Activated CD8-positive, alpha-beta memory T cell treated with anti-CD3 and anti-CD28 coated beads for 1 hour (primary cell): ENCODE measurements at places on chromosomes 2 and 18.

- no peak for DNase-seq
These were observed 374.2 kb upstream of the MAP2 start for GRCh38 chr2:209049608-209050007.

DNA sequence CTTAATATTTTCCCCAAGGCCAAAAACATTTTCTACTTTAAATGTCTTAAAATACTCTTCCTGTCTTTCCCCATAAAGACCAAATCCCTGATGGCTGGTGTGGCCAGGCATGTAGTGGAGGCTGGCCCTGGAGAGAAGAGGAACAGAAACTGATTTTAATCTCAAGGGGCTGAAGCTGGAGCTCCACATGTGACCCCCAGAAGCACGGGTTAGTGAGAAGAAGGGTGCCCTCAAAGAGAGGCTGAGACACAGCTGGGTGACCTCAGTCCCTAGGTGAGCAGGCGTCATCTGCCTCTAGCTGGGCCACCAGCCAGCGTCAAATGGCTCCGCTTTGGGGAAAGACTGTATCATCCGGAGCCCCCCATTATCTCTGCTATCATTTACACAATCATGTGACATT is 19.3 kb upstream of the TMEM18 start:
- no peak for DNase-seq

DNA sequence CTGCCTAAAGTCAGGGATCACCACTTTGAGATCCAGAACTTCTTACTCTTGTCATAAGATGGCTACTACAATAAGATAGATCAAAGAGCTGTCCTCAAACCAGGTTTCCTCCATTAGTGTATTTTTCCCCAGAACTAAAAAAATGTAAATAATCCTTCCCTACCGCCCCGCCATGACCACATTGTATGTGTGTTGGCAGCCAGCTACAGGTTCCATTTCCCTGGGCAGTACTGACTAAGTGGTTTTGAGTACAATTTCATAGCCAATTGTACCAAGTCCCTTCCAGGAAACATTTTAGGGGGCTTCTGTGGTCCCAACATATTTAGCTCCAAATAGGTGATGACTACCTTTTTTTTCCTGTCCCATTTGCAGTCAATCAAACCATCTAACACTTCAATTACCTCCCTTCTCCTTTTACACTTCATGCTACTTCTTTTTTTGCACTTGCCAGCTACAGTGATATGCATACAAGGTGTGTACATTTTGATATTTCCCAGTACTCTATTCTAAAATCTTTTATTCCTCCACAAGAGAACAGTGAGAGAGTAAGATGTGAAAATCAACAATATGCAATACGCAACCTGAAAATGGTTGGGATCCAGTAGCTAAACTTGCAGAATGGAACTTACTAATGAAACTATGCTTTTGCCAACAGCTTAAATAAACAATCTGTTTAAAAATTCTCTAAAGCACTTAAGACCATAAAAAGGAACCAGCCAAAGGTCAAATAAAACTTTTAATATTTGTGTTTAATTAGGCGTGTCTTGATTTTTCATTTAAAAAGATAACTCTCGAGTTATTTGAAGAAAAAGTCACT is 3.9 kb downstream of the PUM2 start:
- DNase-seq = no peak

DNA sequence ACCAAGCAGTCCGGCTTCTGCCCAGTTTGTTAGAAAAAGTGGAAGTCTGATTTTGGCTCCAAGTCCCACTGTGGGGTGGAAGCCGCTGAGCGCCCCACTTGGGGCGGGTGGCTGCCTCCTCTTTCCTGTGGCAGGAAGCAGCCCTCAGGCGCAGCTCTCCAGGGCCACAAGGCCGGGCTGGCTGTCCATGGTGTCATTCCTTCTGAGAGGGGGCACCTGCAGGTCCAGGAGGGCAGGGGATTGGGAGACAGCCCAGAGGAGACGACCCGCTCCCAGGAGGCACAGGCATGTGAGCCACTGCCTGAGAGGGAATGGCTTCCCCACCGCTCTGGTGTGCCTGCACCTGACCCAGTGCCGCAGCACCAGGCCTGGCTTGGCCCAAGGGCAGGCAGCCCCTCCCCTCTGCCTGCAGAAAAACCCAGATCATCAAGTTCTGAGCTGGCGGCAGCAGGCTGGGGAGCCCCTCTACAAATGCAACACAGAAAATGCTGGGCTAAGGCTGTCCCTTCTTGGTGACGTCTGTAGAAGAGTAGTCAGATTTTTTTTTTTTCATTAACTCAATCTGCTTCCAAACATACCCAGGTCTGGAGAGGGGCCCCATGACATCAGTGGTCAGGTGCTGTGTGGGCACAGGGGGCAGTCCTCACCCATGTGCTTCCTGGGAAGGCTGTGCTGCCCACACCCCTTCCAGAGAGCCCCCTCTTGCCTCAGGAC is 38.4 kb downstream of the HS6ST1 start:
- no peak for DNase-seq

GRCh38 chr2:85427300-85427835 is 8.9 kb downstream of the SH2D6 start:
- no peak for DNase-seq

GRCh38 chr2:8500124-8501054 is 181.5 kb upstream of the ID2 start:
- no peak for DNase-seq

DNA sequence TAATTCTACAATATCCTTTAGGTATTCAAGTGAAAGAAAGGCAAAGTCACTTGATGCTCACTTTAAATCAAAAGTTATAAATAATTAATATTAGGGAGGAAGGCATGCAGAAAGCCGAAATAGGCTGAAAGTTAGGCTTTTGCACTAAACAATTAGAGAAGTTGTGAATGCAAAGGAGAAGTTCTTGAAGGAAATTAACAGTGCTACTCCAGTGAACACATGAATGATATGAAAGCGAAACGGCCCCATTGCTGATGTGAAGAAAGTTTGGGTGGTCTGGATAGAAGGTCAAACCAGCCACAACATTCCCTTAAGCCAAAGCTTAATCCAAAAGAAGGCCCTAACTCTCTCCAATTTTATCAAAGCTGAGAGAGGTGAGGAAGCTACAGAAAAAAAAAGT is 103.1 kb upstream of the CXCR4 start:
- no peak for DNase-seq

DNA sequence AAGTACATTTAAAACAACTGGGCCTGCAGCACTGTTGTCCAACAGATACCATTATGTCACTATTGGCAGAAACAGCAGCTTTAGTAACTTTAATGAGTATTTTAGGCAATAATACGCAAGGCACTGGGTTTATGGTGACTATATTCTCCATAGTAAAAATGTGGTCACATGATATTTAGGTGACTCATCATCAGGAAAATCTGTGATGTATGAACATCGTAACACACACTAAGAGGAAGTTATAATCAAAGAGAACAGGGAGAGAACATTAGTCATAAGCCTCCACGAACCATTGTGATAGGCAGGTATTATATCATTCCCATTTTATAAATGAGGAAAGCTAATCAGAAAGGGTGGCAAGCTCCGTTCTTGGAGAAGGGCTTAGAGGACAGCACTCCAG is 36.9 kb downstream of the RAPH1 start:
- no peak for DNase-seq

GRCh38 chr2:143601828-143602227 is 472.6 kb downstream of the ARHGAP15 start:
- DNase-seq = no peak

DNA sequence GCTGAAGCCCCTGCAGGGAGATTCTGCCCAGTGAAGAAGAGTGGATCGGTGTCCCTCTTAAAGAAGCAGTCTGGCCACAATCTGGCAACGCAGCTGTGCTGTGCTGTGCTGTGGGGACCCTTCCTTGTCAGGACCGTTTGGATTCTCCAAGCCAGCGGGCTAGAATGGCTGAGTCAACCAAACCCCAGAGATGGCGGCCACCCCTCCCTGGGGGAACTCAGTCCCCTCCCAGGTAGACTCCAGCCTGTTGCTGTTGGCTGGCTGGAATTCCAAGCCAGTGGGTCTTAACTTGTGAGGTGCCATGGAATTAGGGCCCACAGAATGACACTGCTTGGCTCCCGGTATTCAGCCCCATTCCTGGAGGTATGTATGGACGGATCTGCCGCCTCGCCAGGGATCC is 62.3 kb downstream of the MMADHC start:
- no peak for DNase-seq

DNA sequence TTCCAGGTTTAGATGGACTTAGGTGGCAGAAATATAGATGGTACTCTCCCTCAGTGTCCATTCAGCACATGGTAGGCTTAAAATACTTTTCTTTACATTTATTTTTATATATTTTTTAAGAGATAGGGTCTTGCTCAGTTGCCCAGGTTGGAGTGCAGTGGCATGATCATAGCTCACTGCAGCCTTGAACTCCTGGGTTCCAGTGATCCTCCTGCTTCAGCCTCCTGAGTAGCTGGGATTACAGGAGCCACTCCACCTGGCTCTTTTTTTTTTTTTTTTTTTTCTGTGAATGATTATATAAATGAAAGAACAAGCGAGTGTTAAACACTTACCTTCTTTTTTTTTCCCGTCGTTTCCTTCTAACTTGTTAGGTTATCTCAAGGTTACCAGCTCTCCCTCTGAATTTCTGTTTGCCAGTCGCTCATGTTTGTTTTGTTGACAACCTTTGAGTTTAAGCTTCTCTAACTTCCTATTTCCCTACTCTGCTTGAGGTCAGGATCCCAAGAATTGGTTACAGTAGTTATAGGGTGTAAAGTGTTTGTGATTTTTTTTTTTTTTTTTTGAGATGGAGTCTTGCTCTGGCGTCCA is 18.9 kb downstream of the IMPA2 start:
- DNase-seq = no peak

DNA sequence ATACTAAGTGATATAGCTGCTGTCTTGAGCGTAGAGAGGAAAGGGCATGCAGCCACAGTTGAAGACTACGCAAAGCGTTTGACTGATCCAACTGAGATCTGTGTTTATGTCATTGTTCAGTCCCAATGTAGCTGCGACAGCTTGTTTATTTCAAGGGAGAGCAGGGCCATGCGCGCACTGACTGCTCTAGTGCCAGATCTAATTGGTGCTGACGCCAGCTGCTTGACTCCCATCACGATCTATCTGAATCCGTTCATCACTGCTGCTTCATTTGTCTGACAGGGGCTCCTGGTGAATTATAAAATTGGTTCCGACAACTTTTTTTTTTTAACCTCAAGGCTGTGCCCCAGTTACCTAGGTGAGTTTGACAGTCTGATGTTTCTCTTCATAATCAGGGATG is 75.7 kb downstream of the CHST9 start:
- DNase-seq = no peak

DNA sequence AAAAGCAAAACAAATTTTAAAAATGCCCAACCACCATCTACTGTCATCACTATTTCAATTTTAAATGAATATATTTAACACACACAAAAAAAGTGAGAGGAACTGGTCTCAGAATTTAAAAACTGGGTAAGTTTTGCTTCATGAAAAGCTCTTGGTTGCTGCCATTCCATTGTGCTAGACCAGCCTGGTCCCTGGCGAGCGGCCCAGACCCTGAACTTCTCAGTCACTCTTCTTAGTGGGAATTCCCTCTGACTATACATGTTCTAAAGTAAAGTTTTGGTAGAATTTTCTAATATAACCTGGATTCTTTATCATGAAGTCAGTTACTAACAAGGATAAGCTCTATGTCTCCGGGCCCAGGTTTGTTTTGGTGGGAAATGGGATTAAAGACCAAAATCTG is 34.8 kb upstream of the TMEM177 start:
- no peak for DNase-seq

DNA sequence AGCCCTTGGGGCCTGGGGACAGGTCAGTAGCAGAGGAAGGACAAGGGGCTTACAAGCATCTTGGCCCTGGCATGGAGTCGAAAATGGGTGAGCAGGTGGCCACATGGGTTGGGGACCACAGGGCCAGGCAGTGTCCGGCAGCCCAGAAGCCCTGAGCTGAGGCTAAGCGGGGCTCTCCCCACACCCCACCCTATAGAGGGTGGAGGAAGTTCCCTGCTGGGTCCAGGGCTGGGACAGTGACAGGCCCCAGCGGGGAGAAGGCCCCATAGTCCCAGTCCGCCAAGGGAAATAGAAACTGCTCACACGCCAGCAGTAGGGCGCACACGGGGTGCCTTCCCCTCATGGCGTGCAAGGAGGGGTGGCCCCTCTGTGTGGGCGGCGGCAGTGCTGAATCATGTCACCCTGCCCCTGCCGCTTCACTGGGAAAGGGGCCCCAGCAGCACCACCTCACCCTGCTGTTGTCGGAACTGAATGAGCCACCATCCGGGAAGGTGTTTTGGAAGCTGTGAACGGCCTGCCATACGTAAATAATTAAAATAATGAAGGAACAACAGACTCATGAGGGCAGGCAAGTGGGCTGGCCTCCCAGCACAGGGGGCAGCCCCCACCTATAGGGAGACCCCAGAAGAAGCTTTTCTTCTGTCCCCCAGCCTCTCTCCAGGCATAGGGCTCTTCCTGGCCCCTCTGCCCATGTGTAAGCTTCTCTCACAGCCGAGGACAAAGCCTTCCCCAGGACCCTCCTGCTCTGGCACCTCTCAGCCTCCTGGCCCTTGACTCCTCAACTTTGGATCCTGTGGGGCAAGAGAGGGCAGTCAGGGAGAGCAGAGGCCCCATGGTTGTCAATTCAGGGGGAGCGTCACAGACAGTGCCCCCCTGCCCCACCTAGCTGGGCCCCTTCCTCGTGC is 12.7 kb upstream of the DUSP2 start:
- DNase-seq = peak; percentile 76

GRCh38 chr2:69386360-69386759 is 667 bp downstream of the GFPT1 start:
- no peak for DNase-seq

DNA sequence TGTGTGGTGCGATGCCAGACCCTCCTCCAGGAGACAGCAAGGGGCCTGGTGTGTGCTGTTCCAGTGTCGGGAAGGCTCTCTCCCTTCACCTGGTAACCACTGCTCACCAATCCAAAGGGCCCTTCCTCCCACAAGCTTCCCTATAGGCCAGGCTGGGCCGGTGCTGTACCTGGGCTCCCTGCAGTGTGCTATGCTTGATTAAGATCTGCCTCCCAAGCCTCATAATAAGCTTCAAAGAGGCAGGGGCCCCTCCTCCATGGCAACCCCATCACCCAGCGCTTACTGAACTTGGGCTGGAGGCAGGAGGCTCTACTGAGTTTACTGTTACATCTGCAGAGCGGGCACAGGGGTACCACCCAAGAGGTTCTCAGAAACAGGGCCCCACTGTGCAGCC is 4.5 kb upstream of the MAL start:
- no peak for DNase-seq

DNA sequence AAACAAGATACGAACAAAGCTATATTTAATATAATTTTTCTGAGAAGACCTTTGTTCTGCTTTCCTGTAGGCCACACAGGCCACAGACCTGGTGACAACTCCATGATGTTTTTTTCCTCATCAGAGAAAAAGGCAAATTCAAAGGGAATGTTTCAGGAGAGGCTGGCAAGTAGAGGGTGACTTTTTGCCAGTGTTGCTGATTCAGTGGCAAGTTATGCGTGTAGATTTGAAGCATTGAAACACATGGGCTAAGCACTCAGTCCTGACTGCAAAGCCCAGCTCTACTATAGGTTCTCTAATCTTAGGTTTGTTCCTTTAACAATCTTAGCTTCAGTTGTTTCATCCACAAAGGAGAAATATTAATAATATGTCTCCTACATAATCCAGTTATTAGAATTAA is 499.8 kb downstream of the SUCLG1 start:
- no peak for DNase-seq
